H4 (cell line): ENCODE measurements at places on chromosomes 3 and 15.

DNA sequence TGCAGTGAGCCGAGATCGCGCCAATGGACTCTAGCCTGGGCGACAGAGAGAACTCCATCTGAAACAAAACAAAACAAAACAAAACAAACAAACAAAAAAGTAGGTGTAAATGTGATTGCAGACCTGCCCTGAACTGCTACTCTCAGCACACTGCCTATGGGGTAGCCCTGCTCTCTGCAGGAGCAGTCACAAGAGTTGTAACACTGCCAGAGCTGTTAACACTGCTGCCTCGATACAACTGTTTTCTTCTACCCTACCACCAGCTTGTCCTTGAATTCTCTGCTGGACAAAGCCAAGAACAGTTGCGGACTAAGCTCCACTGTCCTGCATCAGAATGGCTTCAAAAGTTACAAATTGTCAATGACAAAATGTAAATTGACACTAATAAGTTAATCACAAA, 89.3 kb downstream of the ALCAM start:
- no peak for DNase-seq

GRCh38 chr3:37979541-37980461, 10.8 kb upstream of the VILL start:
- DNase-seq: no peak

- no peak for DNase-seq
Measured at GRCh38 chr3:193574488-193575070, 18.4 kb upstream of the OPA1 start.

DNA sequence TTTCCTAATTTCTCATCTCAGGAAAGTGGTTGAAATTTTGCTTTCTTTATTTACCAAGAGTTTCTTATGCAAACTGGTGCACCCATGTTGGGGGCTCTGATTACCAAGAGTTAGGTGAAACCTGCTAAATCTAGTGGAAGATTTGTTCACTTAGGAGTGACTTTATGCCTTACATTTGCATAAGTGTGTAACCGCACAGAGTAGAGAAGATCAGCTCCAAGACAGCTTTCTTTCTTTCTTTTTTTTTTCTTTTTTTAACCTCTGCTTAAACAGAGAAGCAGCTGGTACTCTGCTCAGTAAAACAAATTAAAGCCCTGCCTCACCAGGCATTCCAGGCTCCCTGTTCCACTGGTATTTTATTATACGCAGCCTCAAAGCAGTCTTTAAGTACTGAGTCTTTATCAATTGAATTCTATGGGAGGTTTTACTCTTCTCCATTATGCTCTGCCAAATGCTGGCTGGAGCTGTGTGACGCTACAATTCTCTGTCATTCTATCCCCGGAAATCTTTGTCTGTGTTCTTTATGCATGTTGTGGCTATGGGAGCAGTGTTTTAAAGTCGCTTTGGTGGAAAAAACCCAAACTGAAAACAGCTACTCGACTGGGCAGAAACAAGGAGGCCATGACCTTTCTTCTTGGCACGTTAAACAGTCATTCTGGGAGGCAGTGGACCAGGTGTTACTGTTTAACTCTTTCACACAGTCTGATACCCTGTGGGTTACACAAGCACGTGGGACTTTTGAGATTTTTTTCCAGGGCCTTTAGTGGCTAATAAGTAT, 55.2 kb upstream of the GBE1 start:
- peak; percentile 4 for DNase-seq

GRCh38 chr3:71584394-71585011, 975 bp upstream of the FOXP1 start:
- peak; percentile 28 for DNase-seq

- DNase-seq: no peak
Measured at GRCh38 chr3:32499585-32499984, 3.1 kb downstream of the CMTM6 start.

DNA sequence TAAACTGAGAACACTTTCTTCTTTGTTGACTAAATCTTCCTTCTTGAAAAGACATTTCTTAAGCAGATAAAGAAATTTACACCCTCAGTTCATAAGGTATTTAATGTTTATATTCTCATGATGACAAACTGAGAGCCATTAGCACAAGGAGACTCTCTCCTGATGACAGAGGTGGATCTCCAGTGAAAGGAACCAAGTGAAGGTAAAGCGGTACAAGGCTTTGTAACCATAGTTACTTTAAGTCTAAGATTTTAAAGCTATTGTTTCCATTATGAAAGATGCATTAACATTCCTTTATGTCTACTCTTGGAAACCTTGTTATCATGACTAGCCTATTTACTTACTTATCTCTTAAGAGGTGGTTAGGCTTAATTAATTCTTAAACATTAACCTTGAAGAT, 737.1 kb downstream of the MECOM start:
- no peak for DNase-seq

- DNase-seq: no peak
Measured at GRCh38 chr3:144879701-144880100, 908.1 kb downstream of the DIPK2A start.

DNA sequence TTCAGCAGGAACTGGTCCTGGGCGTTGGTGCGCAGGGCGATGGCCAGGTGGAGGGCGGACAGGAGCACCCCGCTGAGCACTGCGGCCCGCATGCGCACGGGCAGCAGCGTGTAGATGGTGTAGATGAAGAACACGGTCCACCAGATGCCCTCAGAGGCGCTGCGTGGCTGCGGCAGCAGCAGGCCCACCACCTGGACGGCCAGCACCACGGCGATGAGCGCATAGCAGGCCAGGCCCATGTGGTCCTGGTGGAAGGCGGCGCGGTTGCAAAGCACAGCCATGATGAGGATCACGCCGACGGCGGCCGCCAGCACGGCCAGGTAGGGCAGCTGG, 1.5 kb downstream of the ADCY5 start:
- no peak for DNase-seq

- DNase-seq: no peak
Measured at GRCh38 chr15:66644869-66645268, 57.2 kb upstream of the SMAD6 start.

- DNase-seq: no peak
Measured at GRCh38 chr3:139342054-139342453, 1.8 kb upstream of the MRPS22 start.

- no peak for DNase-seq
Measured at GRCh38 chr3:33597257-33597689, 120.8 kb downstream of the CLASP2 start.

DNA sequence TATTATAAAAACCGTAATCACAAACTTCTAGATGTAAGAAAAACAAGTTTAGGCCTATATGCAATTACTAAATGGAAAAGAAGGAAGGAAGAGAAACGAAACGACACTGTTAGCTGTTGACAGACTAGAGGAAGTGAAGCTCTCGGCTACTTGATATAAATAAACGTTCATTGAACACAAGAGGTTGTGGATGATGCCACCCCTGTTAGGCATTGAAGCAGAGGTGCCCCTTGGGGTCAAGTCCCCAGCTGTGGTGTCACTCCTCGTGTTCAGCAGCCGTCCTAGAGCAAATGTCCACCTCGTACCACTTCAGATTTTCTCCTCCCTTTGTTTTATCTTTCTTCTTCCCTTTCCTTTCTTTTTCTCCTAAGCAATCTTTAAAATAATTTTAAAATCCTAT, 146.5 kb upstream of the UBE2E1 start:
- no peak for DNase-seq

DNA sequence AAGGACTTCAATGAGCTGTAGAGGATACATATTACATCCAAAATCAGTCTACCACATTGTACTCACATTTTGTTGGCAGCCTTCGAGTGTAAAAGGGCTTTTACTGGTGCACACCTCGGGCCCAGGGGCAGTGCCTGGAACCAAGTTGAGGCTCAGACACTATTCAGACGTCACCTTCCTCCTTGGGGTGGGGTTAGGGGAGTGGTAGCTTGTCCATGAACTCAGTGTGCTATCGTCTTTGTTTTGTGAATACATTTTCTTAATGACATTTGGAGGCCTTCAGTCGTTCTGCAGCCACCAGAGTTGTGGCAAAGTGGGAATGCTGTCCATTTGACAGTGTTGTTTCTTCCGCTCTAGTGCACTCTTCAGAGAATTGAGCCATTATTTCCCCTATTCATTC, 114.2 kb downstream of the PGPEP1L start:
- no peak for DNase-seq

- no peak for DNase-seq
Measured at GRCh38 chr15:89335298-89336041, 846 bp upstream of the POLG start.

DNA sequence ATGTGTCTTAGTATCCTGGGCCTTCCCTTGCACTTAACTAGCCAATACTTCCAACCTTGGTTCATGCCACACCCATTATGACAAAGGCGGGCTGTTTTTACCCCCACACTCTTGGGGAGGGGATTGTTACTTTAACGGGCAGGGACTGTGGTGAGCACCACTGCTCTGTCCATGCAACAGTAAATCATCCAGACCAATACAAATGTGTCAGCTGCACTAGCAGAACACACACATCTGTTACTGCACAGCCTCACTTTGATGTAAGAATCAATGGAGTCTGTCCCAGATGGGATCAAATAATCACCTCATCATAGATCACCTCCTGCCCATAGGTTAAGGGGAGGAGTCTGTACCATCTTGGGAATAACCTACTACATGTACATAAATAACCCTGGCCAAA, 58.1 kb downstream of the NPAP1 start:
- no peak for DNase-seq

DNA sequence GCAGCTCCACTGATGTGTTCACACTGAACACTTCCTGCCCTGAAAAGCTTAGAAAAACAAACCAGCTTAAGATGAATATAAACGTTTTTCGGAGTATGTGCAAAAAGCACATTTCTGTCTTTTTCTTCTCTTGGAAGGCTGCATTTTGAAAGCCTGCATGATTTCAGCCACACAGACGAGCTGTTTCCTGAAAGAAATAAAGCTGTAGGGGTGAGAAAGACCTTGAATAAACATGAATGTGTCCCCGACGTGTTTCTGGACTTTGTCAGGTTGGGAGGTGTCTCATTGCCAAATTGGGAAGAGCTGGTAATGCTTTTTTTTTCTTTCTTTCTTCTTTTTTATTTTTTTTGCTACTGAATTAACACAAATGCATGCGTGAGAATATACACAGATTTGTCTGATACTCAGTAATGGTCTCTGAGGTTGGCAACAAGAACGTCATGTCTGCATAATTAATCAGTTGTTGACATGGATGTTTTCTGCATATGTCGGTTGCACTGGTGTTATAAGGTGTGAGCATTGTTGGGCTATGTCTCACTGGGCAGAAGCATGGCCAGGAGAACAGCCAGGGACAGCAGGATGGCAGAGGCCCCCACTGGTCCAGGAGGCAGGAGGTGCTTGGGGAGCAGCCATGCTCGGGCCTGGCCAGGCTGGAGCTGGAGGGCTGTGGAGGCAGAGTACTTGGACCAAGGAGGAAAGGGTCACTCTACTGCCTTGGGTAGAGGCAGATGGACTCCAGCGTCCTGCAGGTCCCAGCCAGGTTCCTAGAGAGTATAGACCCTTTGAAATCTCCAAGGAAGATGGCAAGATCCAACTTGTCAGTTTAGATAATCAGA, 39.0 kb downstream of the ADAMTSL3 start:
- DNase-seq: no peak

DNA sequence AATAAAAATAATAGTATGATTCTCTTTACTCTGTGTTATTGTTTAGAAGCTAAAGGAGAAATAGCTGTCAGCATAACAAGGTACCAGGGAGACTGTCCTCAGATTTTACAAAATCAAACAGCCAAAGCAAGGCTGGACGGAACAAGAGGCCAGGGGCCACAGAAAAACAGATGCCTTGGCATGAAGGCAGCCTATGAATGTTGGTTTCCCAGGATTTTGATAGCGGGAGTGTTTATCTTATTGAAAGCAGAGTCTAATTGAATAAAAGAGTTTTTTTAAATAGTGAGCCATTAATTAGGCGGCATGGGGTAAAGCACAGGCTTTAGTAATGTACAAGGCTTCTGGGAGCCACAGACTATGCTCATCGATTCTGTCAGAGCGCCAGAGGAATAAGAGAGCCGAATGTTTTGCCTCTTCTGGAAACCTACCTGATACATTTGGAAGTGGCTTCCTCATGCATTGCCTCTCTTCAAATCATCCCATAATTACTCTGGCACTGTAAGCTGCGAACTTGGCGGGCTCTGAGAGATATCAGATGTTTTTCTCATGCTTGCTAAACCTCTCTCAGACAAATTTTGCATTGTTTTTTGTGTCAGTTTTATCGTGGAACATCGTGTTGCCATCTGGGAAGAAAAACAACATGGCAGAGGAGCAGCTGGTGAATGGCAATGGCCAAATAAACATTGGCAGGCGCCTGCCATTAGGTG, 30.4 kb upstream of the TMCO5A start:
- no peak for DNase-seq
